ENCODE measurements at places on chromosomes 6 and 20.

DNA sequence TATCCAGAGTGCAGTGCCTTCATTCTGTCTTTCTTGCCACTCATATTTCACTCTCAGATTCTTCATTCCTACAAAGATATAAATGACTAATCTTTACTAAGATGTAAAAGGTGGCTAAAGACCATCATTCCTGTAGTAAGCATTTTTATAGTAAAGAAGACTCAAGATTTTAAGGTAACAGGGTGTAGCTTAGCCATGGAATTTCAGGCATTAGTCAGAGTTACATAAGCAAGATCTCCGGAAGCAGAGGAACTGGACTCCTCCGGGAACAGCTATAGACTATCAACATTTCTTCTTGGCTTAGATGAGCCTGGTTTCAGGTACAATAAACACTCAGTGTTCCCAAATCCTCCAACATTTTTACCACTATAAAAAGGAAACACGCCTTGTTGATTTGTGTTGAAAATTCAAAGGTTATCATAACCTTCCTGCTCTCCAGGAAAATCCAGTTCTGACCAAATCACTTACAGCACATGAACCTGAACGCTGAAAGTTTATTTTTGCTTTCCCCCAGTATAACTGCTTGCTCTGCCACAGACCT, 23.7 kb downstream of the SERPINB1 start:
- DNase-seq, result no peak

DNA sequence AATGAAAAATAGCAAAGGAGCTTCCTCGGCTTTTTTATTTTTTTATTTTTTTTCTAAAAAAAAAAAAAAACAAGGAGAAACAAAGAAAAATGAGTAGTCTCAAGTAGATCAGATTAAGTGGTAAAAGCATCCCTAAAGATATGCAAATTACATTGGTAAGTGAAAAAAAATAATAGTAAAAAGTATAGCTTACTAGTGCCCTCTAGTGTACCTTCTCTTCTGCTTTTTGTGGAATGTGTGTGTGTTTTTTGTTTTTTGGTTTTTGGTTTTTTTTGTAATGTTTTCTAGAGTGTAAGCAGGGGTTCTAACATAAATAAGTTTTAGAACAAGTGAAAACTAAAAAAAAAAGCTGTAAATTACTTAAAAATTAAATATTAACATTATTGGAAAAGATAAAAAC, 1062.0 kb downstream of the HACE1 start:
- DNase-seq, result no peak

GRCh38 chr6:81722506-81723223, 29.8 kb downstream of the TENT5A start:
- DNase-seq, result no peak

DNA sequence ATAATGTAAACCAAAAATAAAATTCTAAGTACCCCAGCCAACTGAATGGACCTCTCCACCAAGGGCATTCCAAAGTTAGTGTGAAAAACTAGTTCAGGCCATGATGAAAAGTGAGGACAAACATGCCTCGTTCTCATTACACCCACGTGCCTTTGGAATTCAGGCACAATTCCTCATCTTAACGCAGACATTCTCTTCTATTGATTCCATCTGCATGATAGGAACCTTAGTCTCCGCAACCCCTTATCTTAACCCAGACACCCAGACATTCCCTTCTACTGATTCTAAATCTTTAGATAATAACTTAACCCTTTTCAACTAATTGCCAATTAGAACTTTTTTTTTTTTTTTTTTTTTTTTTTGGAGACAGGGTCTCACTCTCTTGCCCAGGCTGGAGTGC, 7.6 kb upstream of the SERPINB6 start:
- DNase-seq, result no peak

GRCh38 chr20:25254986-25255680, 7.2 kb downstream of the PYGB start:
- DNase-seq, result no peak

- DNase-seq, result no peak
Measured at GRCh38 chr6:1903780-1904465, 294.2 kb downstream of the FOXC1 start.

DNA sequence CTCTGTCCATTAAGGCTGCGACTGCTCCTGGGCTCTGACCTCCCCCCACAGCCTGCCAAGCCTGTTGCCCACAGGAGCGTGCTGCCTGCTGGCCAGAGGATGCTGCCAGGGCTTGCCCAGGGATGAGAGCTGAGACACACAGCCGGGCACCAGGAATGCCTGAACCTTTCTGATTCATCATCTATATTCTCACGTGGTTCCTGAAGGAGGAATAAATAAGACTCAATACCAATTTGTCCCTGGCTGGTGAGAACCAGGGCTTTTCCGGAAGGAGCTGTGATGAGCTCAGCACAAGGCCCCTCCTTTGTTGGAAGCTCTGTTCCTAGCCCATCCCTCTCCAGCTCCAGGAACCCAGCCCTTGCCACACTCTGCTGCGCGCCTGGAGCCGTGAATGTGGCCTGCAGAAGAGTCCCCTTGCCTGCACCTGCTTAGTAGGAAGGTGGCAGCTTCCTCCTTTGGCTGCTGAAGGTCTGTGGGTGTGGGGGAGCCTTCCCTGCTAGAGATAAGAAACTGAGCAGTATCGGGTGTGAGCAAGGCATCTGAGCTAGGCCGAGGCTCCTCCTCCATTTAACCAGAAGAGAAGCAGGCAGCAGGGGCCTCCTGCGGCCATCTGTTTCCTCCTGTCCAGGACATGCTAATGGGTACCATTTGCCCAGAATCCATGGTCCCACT, 37.9 kb downstream of the SYNDIG1 start:
- DNase-seq, result no peak

DNA sequence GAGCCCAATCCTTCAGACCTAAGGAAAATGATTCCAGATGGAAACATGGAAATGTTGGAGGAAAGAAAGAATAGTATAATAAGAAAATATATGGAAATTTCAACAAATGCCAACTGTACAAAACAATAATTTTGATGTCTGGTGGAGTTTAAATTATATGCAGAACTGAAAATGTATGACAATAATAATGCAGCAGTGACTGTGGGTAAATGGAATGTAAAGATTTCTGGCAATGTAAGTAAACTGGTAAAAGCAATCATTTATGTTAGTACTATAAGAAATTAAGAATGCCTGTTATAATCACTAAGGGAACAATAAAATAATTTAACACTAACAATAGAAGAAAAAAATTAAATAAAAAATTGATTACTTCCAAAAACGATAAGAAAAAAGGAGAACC, 89.0 kb downstream of the EDN1 start:
- DNase-seq, result no peak

- DNase-seq, result no peak
Measured at GRCh38 chr20:8633366-8633765, 435.5 kb upstream of the PLCB4 start.

DNA sequence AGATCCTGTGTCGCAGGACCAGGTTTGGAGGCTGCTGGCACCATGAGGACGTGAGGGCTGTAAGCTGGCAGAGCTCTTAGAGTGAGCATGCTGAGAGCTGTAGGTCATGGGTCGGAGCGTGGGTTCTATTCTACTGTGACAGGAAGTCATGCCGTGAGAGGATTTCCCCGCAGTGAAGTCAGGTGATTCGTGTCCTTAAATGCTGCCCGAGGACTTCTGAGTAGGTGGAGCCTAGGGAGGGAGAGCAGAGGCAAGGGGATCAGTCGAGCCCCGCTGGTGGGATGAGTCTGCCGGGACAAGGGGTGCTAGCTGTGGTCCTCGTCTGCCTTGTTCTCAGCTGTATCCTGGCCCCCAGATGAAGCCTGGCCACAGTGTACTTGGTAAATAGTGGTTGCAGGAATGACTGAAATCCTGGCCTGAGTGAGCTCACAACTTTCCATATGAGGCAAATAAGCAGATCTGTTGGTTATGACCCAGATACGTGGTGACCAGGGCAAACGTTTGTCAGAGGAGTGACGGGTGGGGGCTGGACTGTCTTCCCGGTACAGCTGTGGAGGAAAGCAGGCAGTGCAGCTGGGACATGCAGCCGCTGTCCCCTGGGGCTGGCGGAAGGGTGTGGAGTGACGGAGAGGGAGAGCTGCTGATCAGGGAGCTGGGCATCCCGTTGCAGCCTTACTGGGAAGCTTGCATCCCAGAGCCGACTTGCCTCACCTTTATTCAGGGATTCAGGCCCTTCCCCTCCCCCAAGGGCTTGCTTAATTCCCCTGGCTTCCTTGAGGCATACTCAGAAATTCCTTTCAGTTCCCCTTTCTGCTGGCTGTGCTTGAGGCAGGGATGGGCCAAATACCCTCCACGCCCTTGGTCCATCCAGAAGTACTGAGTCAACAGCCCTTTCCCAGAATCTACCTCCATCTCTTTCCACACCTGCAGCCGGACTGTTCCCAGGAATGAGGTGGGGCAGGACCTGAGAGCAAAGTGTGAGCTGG, 250.9 kb upstream of the RREB1 start:
- DNase-seq, result no peak

DNA sequence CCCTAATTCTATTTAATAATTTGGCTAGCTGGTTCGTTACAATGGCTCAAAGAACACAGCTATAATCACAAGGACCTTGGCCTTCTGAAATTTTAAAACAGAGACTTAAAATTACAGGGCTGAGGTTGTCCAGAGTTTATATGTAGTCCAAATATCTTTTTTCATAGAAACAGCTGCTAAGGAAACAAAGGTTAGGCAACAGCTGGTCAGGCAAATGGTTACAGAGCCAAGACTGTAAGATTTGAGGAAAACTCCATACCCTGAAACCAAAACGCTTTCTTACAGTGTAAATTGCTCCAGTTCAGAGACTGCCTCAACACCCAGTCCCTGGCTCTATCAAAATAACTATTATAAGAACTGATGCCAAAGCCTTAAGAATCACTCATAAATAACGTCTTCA, 9.7 kb upstream of the ARHGAP18 start:
- no peak for DNase-seq

GRCh38 chr6:122806291-122806690, 17.2 kb downstream of the SMPDL3A start:
- no peak for DNase-seq

- DNase-seq, result no peak
Measured at GRCh38 chr6:24911796-24912382, 23.9 kb downstream of the RIPOR2 start.

DNA sequence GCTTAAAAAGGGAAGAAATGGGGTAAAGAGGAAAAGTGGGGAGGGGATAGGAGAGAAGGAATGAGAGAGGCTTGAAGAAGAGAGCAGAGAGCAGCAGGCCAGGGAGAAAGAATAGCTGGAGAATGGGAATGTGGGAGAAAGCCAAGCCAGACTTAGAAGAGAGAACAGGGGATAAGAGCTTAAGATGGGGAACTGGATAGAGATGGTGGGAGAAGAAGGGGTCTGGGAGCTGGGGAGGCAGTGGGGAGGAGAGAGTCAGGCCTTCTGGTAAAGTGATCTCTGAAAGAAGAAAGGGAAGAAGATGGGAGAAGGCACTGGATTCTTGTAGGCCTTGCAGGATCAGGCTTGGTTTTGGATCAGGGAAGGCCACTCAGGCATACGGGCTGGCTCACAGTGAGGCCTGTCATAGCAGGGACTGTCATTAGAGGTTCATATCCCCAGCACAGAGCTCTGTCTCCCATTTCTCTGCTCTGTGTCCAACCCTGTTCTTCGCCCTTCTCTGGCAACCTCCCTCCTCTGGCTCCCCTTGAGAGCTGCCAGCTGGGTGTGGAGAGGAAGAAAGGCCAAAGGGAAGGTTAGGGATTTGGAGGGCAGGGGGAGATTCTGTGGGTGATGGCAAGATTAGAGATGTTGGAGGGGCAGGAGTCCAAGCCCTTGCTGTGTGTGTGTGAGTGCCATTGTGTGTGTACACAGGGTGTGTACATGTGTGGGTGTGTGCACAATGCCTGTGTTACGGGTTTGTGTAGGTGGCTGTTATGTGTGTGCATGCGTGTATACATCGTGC, 9.3 kb downstream of the SYNGAP1 start:
- DNase-seq, result no peak

DNA sequence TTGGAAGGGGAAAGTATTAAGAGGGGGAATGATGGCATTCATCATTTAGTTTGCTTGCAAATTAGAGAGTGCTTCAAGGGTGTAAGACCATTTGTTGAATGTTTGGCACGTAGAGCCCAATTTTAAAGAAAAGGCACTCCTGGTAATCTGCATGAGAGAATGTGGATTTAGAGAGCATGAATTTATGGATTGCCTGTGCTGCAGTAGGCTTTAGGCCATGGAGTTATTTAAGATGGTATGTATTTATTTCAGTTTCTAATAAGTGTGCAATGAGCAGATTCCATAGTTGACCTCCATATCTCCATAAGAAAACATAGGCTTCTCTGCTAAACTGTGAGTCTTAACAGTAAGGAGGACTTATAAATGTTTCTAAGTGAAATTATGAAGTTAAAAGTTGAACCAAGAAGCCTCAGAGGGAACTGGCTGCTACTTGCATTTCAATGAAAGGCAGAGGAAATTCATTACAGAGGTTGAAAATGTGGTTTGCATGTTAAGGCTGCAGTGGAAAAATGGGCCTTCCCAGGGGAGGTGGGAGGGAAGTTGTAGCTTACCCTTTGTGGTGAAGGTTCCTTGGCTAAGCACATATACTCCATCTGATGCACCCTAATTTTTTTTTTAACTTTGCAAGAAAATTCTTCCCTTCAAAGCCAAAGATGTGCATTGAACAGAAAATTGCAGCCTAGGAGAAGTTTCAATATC, 134.2 kb downstream of the CARMIL1 start:
- DNase-seq, result no peak

DNA sequence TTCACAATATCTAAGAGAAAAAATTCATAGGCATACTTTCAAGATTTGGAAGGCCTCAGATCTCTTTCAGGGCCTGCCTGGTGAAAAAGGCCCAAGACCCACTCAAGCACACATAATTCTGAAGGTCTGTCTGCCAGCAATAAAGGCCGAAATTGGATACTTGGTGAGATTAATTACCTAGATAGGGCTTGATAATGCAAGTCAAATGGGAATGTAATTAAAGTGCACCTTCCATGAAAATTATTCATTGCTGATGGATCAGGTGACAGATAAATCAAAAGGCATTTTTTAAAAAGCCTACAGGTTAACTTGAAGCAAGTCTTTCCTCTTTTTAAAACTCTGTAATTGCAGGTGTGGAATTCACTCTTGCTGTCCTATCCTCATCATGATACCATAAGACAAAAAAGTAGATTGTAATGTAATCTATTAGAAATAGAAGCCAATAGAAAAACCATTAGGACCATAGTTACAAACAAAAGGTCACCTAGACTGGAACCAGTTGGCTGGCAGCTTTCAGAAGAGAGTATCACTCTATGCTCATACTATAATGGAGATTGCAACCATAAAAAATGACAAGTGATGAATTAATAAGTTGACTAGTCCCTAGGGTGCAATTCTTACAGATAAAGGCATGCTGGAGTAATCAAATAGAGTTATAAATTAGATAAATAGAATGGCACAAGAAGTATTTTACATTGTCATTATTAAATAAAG, 77.3 kb downstream of the EPHA7 start:
- no peak for DNase-seq

All from activated CD8-positive, alpha-beta memory T cell treated with anti-CD3 and anti-CD28 coated beads for 1 hour (primary cell).